ENCODE measurements at places on chromosomes 4 and X. TPM values are rescaled to one million over a fixed set of nuclear protein-coding genes. Genes with fewer than 3 reads are reported as not detected.
A peak's percentile ranks its signal among the peaks of the same experiment; 100 is the strongest.

Gene FGG
- not detected for total RNA-seq

Gene TMPRSS11D
- not detected for total RNA-seq

DNA sequence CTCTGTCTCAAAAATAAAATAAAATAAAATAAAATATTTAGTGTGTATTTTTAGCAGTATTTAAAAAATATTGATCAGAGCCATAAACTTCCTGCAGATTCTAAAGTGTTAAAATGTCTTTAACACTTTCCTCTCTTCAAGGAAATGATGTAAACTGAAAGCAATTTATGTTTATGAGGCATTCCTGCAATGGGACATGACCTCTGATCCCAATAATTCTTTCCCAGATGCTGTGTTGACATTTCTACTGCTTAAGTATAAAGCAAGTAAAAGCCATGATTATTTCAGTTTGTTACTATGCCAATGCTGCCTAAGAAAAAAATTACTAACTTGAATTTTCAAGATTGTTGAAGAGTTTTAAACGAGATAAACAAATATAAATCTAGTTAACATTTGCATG lies 29.0 kb downstream of the COQ2 start:
- DNase-seq = peak; percentile 75

DNA sequence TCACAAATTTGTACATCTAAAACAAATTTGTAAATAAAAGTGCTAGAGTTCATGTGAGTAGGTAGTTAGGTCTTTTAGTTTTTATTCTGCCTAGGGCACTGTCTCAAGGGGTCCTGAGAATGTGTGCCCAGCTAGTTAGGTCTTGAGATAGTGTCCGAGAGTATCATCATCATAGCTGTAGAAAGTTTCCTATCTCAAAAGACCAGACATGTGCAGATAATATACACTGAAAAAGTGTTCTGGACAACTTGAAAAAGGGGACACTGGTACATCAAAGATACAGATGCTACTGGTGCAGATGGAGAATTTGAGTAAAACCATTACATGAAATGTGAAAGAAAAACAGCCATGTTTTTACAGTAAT lies 1.8 kb upstream of the ZCCHC4 start:
- DNase-seq = no peak

- DNase-seq = no peak
Measured at GRCh38 chrX:45735571-45735970, 534.9 kb upstream of the DIPK2B start.

Gene TENM3
- 110 TPM for total RNA-seq

- no peak for DNase-seq
Measured at GRCh38 chr4:26763648-26764047, 97.0 kb upstream of the STIM2 start.

DNA sequence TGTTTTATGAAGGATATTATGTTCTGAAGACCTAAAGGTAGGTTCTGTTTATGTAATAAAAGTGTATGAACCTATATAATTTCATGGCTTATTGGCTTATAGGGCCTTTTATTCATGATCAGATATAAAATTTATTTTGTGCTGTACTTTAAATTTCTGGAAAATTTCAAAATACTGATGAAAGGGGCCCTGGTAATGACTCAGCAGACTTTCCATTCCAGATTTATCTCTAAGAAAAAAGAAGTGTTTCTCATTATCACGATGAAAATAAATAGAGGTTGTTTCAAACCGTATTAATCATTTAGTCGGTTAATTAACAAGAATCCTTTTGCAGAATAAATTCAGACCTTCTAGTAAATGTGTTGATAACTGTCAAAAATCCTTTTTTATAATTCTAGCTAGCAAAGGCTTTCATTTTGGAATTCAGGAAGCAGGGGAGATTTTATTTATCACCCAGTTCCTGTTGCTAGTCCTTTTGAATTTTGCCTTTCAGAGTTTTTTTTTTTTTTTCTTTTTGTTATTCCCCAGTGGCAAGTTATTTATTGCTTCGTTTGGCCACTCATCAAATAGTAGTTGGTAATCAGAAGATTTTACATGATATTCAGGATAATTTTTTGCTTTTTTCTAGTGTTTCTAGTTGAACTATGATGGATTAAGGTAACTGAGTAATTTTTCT lies 5.4 kb upstream of the TAPT1 start:
- no peak for DNase-seq

- peak; percentile 65 for DNase-seq
Measured at GRCh38 chr4:1746265-1746691, 25.0 kb downstream of the TACC3 start.

GRCh38 chr4:3305610-3306371 lies 13.0 kb downstream of the RGS12 start:
- peak; percentile 44 for DNase-seq

All from H4 (cell line).